Naive thymus-derived CD4-positive, alpha-beta T cell (primary cell): ENCODE measurements at places on chromosomes 11 and 22.

GRCh38 chr22:27270818-27271510 lies 530.6 kb downstream of the MN1 start:
- no peak for DNase-seq

DNA sequence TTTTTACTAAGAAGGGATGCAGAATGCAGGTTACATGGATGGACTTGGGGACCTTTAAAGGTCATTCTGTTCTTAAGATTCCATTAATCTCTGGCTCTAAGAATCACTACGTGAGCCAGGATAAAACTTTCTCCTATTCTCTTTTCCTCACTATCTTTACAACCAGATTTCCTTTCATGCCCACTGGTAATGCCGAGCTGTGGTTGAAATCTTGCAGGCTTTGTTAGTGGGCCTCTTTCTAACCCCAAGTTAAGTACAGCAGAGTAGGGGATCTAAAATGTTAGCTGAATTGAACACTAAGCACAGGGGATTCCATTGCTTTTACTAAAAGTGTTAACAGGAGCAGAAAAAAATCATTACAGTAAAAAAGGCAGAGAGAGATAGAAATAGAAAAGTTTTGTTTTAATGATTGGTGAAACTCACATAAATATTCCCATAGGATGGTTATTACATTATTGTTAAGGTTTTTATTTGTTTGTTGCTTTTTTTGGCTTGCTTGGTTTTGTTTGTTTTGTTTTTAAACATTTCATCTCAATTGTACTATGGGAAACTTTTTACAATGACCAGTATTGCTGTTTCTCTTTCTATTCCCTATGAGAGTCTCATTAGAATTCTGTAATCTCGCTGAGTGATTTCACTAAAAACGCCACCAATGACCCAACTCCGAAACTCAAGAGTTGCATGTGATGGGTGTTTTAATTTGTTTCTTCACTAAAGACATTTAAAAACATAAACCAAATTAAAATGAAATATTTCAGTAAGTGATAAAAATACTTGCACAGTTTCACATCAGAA lies 54.1 kb upstream of the HTATIP2 start:
- DNase-seq, result no peak

DNA sequence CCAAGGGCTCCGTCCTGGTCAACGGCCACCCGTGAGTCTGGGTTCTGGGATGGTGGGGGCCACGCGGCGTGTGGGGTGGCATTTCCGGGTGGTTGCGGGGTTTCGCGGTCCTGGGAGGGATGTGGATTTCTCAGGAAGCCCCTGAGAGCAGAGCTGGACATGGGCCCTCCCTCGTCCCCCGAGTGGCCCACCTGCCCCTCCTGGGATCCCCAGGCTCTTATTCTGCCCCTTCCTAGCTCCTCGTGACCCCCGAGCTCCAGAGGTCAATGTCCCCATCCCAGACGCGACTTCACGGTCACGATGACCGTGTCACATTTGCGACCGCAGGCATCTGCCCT lies 4.4 kb downstream of the MUC5AC start:
- no peak for DNase-seq

DNA sequence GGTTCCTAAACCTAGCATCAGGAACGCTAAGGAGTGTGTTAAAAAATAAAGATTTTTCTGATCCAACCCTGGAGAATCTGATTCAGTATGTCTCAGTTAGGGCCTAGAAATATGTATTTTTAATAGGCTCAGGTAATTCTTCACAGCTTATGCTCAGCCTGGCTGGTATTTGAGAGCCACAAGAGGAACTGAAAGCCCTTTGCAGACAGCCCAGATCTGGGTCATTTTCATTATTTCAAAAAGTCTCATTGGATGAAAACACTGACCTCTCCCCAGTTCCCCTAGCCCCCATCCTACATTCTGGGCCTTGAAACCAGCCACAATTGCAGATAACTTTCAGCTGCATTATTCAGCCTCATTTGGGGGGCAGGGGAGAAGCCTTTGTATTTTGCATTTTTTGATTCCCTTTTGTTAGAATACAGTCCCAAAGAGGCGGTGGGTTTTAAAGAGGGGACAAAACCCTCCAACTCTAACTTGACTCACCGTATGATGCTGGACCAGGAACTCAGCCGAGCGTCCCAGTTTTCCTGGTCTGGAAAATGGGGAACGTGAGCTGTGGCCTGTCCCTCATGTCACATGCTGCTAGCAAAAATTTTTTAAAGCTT lies 66.0 kb upstream of the LARGE1 start:
- DNase-seq, result no peak

- no peak for DNase-seq
Observed at GRCh38 chr22:25735650-25736049, 6.3 kb upstream of the MYO18B start.
